ENCODE measurements at places on chromosomes 7 and 10. TPM values are rescaled to one million over a fixed set of nuclear protein-coding genes. Genes with fewer than 3 reads are reported as not detected.

DNA sequence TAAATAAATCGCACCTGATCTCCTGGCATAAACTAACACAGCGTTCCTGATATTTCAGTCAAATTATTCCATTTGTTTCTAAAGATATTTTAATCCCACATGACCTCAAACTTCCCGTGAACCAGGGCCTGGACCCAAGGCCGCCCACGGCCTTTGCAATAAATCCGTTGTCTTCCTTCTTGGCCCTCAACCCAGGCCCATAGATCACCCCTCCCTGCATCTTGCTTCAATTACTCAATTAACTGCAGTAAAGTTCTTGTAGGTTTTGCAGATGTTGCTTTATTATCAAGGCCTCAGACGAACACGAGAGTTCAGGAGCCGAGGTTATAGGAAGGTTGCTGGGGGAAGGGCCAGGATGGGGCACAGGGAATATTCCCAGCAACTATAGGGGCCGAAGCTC is 249.4 kb downstream of the RAB11FIP2 start:
- no peak for DNase-seq
- H3K27ac ChIP-seq, result no peak overlapping the region
- no peaks in the 10 kb centered on the region for H3K4me1 ChIP-seq
- H3K27me3 ChIP-seq, result peaks cover 5% of the 10 kb centered on the region

DNA sequence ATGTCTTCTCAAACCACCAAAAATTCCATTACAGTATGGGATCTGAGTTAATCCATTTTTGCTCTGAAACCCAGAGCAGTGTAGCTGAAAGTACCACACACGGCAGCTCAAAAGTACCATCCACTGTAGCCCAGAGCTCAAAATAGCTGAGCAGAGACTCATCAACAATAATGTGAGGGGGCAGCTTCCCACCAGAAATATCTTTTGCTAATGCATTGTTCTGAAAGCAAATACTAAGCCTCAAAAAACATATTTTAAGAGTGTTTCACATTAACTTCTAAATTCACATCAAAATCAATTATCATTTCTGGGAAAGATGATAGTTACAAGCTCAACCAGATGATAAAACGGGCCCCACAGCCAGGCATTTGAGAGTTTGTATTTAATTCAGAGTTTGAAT is 73.7 kb downstream of the ABLIM1 start:
- peaks cover 21% of the 10 kb centered on the region for H3K27me3 ChIP-seq
- H3K4me3 ChIP-seq, result no peak overlapping the region
- no peaks in the 10 kb centered on the region for H3K4me1 ChIP-seq
- no peak for DNase-seq

ORC5 gene
- total RNA-seq, result 20.3 TPM

PTF1A gene
- total RNA-seq, result not detected
